ENCODE measurements at places on chromosomes 2 and 18.

DNA sequence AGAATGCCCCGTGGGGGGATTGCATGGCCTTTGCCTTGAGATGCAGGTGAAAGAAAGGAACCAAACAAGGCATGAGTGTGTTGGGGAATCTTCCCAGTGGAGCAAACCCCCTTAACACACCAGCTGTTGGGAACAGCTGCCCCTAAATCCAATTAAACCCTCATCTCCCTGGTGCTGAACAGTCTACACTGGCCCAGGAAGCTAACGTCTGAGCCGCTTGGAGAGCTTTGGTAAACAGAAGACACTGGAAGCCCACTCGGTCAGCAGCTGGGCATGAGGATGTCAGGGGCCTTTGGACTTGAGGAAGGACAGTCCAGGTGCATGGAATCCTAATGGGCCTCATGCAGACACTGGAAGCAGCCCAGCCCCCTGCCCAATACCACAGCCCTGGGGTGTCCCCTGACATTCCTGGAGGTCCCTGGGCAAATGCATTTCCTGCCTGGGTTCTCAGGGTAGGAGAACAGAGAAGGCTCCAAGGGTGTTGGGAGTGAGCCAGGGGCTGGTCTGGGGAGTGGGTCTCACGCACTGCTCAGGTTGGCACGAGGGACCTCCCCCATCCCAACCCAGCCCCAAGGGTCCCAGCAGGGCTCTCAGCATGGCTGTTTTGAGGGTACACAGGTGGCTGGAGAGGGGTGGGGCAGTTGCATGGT lies 37.7 kb downstream of the GBX2 start:
- peak; percentile 52 for DNase-seq

- DNase-seq = no peak
Observed at GRCh38 chr2:133600266-133600928, 32.1 kb upstream of the NCKAP5 start.

DNA sequence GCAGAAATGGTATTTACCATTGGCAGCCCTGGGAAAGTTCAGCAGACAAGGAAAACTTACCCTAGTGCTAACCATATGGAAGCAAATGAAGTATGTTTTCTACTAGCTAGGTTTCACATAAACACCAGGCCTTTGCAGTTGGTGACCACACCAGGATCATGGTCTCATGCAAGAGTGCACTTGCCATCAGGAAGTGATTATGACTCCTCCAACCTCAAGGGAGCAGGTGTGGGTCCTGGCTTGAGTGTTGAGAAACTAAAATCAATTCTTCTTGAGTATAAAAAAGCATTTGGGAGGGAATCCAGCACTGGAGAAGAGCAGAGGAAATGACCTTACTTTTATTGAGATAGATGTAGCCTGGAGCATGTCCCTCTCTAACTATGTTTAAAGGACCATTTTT lies 56.8 kb upstream of the SPAG16 start:
- DNase-seq = no peak

DNA sequence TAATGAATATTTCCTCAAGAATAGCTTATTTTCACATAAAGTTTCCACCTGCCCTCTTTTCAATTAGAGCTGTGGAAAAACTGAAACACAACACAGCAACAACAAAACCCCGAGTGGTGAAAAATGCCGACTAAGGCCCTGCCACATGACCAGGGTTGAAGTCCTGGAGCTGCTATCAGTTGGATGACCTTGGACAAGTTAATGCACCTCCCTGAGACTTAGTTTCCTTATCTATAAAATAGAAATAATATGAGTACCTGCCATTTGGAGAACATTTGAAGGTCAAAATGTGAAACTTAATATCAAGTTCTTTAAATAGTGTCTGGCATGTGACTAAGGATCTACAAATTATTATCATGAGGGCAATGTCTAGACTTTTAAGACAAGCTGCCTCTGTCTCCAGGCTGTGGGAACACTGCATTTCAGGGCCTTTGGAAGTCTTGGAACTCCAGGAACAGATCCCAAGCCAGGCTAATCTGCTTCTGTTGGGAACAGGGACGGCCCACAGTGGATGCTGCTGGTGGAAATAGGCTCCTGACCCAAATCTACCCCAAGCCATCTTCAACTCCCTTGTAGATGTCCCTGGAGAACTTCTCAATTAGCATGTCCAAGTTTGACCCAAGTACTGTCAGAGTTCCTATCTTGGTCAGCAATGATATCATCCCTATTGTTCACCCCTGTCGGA lies 42.0 kb upstream of the TRIB2 start:
- no peak for DNase-seq

DNA sequence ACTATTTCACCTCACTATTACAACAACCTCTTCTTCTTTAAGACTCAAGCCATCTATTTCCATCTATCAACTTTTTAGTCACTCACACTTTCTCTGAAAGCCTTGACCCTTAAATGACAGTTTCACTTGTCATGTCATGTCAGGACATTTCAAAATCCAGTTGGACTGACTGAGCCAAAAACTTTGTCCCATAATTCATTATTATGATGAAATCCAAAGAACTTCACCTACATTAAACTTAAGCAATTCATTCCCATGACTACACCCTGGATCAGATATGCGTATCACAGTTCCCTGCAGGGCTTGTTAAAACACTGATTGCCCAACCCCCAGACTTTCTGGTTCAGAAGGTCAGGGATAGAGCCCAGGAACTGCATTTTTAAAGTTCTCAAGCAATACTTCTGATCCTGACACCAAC lies 26.5 kb downstream of the LDAH start:
- DNase-seq = no peak

GRCh38 chr2:120999377-121000097 lies 263.9 kb downstream of the GLI2 start:
- DNase-seq = no peak

- DNase-seq = no peak
Observed at GRCh38 chr2:212941361-212941760, 210.1 kb downstream of the IKZF2 start.

GRCh38 chr2:46552079-46552478 lies 72.7 kb downstream of the TMEM247 start:
- no peak for DNase-seq

Measured in H7 (cell line).